Mammary epithelial cell (primary cell): ENCODE measurements at places on chromosomes 13 and 19. TPM values are rescaled to one million over a fixed set of nuclear protein-coding genes. Genes with fewer than 3 reads are reported as not detected.

GRCh38 chr19:50803633-50804419 lies 13.6 kb downstream of the ACP4 start:
- DNase-seq = no peak

Gene KLK2
- not detected in 2 replicates for total RNA-seq

Gene SARS2
- total RNA-seq = 18.0 TPM

Gene IZUMO4
- 1.2 TPM for total RNA-seq

Gene FBN3
- not detected in 2 replicates for total RNA-seq

Gene LMTK3
- 1.5 TPM for total RNA-seq

GRCh38 chr13:51729866-51730553 lies 74.0 kb downstream of the DHRS12 start:
- DNase-seq = peak; percentile 77

Gene SH2D3A
- 59.0 TPM for total RNA-seq

GRCh38 chr19:40143612-40144011 lies 47.6 kb upstream of the MAP3K10 start:
- no peak for DNase-seq

GRCh38 chr13:31774186-31774750 lies 34.9 kb downstream of the RXFP2 start:
- DNase-seq = no peak

Gene CGB3
- total RNA-seq = not detected in 2 replicates

DNA sequence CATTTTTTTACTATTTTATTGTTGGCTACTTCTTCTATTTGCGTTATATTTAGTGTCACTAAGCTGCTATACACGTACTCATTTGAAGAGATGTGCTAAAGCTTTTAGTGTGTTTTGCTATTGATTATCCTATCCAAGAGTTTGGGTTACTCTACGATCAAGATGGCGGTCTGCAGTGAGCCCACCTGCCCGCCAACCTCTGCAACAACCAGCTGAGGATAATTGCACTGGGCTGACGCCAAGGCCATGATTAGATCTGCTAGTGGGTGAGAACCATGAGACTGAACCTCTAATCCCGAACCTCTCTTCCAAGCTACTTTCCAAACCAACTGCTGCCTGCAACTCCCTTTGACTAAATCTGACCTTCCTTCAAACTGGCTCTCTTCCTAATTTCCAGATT lies 1.8 kb downstream of the CPB2 start:
- no peak for DNase-seq

GRCh38 chr13:112226320-112227002 lies 149.7 kb upstream of the SPACA7 start:
- no peak for DNase-seq

DNA sequence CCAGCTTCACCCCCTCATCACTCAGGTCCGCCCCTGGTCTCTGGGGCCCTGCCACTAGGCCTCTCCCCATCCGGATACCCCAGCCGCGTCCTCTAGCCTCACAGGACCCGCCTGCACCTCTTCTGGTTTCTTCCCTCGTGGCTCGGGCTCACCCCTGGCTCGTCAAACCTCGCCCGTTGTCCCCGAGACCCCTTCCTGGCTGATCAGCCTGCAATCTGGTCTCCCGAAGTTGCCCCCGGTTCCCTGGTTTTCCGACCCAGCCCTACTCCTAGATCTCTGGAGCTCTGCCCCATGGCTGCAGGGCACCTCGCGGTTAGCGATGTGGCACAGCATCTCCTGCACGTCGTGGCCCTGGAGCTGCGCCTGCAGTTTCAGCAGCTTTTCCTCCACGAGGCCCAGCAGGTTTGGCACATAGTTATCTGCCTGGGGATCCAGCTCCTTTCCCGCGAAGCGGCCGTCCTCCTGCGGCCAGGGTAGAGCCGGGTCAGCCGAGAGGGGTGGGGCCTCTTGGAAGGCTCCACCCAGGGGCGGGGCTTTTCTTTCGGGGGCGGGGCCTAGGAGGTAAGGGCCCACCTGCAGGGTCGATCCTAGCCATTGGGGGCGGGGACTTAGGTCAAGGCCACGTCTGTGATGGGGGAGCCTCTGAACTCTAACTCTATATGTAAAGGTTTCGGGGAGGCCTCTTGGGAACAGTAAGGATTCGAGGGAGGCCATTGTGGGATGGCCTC lies 2.4 kb upstream of the RGL3 start:
- no peak for DNase-seq

- DNase-seq = no peak
These were observed at the start of gene ETV2 for GRCh38 chr19:35641515-35642151. ETV2 (plus strand) TSS chr19:35641745; CDS start chr19:35642461, 716 bp downstream.

DNA sequence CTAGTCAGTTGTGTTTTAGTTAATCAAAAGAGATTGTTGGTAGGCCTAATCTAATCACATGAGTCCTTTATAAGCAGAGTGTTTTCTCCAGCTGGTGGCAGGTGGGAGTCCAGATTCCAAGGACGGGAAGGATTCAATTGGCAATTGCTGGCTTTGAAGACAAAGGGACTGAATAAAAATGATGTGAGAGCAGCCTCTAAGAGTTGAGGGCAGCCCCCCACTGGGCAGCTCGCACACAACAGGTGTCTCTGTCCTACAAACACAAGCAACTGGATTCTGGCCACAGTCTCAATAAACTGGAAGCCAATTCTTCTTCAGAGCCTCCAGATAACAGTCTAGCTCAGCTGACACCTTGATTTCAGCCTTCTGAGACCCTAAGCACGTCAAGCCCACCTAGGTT lies 915.2 kb downstream of the PCDH9 start:
- DNase-seq = no peak

Gene NECTIN2
- 51.0 TPM for total RNA-seq

DNA sequence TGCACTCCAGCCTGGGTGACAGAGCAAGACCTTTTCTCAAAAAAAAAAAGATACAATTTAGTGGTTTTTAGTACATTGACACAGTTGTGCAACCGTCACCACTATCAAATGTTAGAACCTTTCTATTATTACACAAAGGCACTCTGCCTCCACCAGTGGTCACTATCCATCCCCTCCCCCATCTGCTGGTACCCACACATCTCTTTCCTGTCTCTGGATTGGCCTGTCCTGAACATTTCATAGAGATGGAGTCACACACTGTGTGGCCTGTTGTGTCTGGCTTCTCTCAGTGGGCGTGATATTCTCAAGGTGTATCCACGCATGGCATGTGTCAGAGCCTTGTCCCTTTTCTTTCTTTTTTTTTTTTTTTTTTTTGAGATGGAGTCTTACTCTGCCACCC lies 11.2 kb downstream of the KDM4B start:
- peak; percentile 45 for DNase-seq

GRCh38 chr13:23399347-23399746 lies 34.2 kb downstream of the SACS start:
- DNase-seq = no peak

Gene IL4I1
- total RNA-seq = not detected

GRCh38 chr13:83780227-83780626 lies 102.0 kb downstream of the SLITRK1 start:
- peak; percentile 33 for DNase-seq
